ENCODE measurements at places on chromosomes 13 and 19.

DNA sequence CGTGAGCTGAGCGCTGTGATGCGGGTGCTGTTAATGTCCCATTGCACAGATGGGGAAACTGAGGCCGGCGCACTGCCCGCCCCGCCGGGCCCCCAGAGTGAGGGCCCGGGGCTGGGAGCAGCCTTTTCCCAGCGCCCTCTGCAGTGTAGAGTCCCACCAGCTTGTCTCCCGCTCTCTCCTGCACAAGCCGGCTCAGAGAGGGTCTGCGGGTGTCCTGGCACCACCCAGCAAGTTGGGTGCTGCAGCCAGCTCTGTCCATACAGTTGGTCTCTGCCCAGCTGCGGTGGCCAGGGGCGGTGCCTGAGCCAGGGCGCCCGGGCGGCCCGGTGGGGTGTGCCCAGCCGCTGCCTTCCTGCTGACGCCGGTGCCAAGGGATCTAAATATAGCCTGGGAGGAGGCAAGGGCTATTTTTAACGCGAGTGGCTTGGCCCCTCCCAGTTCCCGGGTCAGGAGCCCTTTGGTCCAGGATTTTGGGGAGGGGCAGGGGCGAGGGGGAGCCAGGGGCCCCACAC is 19.3 kb downstream of the GADD45B start:
- no peak for DNase-seq

GRCh38 chr13:33289966-33290365 is 4.4 kb upstream of the STARD13 start:
- DNase-seq: no peak

DNA sequence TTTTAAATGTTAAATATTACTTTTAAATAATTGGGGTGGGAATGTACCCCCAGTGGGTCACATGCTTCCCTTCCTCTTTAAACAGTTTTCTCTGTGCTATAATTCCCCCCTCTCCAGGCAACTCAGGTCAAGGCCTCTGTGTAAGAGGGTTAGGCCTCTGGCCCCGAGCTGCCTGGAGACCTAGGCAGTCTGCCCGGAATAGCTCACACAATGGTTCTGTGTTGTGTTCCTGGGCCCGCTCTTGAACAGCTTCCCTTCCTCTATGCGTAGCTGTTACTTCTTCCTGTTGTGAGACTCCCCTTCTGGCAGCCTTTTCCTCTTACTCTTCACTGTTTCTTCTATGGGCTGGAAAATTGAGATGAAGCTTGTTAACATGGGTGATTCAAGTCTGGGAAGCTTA is 14.8 kb upstream of the ZNF492 start:
- DNase-seq: no peak

GRCh38 chr19:46704379-46705076 is 12.4 kb downstream of the PRKD2 start:
- DNase-seq: peak; percentile 32

GRCh38 chr13:50529154-50529882 is 314.2 kb downstream of the DLEU7 start:
- no peak for DNase-seq

DNA sequence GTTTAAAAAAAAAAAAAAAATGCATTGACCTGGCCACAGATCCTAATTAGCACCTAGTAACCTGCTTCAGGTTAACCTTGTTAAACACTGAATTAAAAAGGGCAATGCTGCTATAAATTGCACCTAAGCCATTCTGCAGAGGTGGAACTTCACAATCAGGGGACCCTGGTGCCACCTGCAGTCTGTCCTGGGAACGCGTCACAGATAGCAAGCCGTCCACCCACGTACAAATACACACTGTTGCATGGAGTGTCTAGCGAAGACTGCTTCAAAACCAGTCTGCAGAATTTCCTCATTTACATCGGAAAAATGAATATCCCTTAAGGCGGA is 169.3 kb downstream of the COL4A1 start:
- DNase-seq: no peak

DNA sequence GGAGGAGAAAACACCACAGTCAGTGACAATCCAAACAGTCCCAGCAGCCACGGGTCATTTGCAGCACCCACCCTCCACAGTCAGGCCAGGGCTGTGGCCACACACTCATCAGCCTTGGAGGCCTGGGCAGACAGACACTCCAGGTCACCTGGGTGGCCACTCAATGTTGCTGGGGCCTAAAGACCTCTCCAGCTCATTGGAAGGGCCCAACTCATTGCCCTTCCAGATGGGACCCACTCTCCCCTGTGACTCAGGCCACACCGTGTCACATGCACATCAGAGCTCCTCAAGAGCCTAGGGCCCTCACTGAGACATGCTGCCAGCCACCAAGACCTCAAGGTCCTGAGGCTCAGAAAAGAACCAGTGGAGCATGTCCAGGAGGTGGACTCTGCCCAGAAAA is 22.4 kb downstream of the TUBA3C start:
- DNase-seq: no peak

GRCh38 chr13:22748866-22749577 is 431.8 kb upstream of the SGCG start:
- no peak for DNase-seq

- DNase-seq: no peak
These were observed 1.3 kb downstream of the FOXA3 start for GRCh38 chr19:45865269-45865948.

- peak; percentile 67 for DNase-seq
These were observed 6.9 kb downstream of the RAB8A start for GRCh38 chr19:16118489-16119033.

- DNase-seq: peak; percentile 14
These were observed 5.7 kb downstream of the WDR62 start for GRCh38 chr19:36060430-36060829.

GRCh38 chr13:25335856-25336255 is 34.4 kb downstream of the NUP58 start:
- DNase-seq: no peak

DNA sequence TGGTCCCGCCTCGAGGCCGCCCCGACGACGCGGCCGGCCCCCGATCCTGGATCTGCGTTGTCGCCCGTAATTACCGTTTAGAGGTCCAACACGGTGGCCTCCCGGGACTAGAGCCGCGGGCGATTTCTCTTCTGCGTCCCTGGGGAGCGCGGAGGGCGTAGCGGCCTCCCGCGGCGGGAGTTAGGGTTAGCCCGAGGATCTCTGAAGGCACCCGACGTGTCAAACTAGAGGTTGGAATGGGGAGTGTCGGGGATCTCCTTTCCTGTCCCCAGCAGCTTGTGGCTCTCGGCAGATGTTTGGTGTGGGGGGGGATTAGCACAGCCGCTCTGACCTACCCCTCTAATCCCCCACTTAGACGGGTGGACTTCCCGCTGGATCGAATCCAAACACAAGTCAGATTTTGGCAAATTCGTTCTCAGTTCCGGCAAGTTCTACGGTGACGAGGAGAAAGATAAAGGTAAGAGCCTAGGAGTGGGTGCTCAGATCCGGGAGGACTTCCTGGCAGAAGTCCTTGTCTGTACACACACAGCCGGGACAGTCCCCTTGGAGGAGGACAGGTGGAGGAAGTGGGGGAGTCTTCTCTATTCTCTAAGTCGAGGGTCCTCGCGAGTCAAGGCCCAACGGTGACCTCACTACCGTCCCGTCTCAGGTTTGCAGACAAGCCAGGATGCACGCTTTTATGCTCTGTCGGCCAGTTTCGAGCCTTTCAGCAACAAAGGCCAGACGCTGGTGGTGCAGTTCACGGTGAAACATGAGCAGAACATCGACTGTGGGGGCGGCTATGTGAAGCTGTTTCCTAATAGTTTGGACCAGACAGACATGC is 581 bp downstream of the CALR start:
- DNase-seq: no peak

DNA sequence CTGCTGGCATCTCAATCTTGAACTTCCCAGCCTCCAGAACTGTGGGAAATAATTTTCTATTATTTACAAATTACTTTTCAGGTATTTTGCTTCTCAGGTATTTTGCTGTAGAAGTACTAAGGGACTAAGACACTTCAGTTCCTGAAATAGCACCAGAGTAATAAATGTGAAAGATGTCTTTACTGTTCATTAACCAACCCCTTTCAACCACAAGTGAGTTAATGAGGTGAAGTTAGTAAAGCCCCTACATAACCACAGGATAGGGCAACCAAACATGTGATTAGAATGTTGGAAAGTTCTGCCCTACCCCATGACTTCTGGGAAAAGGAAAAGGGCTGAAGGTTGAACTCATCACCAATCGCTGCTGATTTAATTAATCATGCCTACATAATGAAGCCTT is 2.7 kb upstream of the ZNF345 start:
- DNase-seq: no peak

- DNase-seq: no peak
These were observed 21.1 kb upstream of the OVOL3 start for GRCh38 chr19:36089847-36090246.

- no peak for DNase-seq
These were observed 435.2 kb upstream of the ZNF507 start for GRCh38 chr19:31910224-31910623.

DNA sequence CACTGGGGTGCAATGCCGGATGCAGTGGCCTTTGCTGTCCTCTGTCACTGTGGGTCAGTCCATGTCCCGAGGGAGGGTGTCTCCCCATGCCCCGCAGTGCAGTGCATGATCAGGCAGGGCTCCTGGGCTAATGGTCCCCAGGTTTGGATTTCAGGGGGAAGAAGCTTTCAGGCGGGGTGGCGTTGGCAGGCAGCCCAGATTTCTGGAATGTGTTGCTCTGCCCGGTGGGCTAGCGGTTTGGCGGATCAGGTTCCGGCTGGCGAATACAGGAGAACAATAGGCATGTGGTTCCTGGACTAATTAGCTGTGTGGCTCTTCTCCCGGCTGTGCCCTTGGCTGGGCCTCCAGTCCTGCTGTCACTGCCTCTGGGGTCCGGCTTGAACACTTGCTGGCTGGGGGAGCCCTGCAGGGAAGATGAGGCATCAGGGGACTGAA is 141.3 kb downstream of the FGF9 start:
- DNase-seq: no peak

DNA sequence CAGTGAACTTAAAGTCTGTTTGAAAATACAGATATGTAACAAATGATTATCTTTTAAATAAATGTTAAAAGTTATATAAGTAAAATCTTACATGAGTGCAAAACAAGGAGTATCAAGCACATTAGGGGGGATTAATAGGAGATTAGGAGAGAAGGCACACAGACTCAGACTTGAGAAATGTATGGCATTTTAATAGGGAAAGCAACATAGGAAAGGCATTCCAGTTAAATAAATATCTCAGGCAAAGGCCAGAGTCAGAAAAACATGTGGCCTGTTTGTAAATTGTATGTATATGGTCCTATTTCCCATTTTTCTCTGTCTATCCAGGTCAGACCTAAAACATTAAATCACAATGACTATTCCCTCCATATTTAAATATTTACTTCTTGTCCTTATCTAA is 462.7 kb downstream of the GPC6 start:
- no peak for DNase-seq

GRCh38 chr13:109813663-109814062 is 27.3 kb upstream of the IRS2 start:
- no peak for DNase-seq

- no peak for DNase-seq
These were observed 105.1 kb downstream of the COG6 start for GRCh38 chr13:39760521-39760920.

DNA sequence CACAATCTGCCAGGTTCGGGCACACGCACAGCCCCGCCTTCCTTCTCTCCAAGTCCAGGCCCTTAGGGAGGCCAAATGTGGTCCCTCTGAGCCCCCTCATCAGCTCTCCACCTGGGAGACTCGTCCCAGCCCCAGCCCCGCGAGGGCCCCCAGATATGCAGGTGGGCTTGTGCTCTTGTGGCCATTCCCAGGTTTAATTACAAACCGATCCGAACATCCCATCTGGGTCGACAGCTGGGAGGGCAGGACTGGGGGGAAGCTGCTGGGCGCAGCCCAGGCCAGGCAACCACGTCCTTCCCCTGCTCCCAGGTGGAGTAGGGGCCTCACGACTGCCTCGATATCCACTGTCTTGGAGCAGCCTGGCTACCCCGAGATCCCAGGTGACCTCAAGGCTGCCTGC is 7.5 kb upstream of the C2CD4C start:
- no peak for DNase-seq

DNA sequence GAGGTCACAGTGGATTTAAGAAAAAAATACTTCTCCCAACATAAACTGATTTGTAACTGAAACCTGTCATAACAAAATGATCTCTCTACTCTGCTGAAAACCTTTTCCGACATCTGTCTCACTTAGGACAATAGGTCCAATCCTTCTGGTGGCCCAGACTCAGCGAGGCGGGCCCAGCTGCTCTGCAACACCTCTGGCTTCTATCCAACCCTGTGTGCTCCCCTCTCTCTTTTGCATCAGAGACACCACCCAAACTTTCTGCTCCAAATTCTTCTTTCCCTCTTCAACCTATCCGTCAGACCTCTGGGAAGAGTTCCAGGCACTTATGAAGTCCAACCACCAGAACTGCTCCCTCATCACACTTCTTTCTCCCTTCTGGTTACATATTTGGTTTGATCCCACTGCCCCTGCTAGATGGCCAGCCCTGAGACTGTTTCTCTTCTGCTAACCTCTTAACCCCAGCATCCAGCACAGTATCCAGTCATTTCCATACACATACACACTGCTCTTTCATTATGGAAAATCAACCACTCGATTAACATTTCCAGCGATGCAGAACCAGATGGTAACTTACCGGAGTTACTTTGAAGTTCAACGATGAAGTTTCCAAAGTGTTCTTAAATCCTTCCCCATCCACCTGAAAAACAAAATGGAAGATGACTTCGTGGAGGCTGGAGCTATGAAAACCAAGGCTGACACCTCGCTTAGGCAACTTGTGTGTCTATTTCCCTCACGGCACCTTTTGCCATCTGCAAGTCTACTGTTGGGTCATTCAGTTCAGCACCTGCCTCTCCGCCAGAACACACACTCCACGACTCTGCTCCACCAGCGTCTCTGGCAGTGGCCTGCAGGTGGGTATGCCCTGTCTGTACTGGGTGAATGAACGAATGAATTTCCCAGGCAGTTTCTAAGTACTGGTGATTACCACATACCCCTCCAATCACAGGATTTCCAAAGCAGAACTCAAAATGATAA is 9.4 kb downstream of the SAFB2 start:
- no peak for DNase-seq

DNA sequence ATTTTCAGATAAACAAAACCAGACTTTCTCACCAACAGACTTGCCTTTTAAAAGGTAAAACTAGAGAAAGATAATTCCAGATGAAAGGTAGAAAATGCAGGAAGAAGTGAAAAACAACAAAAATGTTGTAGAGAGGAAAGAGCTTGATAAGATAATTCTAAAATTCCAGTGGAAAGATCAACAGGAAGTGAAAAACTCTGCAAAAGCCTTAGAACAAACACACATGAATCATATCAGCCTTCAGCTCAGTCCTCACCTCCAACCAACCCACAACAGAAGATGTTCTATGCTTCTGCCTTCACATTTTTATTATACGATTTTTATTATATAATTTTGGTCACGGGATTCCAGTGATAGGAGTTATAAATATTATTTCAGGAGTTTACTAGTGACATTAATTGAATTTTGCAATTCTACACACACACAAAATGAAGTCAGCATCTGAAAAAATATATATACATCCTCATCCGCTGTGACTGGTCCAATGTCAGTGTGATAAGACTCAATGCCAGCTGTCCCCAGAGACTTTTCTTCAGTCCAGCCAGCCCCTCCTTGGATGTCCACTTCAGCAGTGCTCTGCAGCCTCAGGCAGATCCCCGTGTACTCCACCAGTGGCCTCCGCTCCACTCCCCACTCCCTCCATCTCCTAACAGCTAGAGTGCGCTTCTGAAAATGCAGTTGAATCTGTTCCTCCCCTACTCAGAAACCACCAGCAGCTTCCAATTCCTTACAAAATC is 57.9 kb downstream of the GADD45B start:
- DNase-seq: no peak

GRCh38 chr19:13951799-13952153 is 533 bp upstream of the DCAF15 start:
- no peak for DNase-seq

GRCh38 chr13:60335531-60335930 is 61.5 kb upstream of the TDRD3 start:
- DNase-seq: peak; percentile 40

Measured in AML-193 (cell line).